HFFc6 (cell line): ENCODE measurements at places on chromosomes 1 and 21. TPM values are rescaled to one million over a fixed set of nuclear protein-coding genes. Genes with fewer than 3 reads are reported as not detected.

HMGCL gene
- 21.1 to 25.4 TPM (median 22.9 TPM) in 3 replicates for total RNA-seq

RGS8 gene
- total RNA-seq: not detected in 3 replicates

CFAP107 gene
- total RNA-seq: not detected in 3 replicates

GBP6 gene
- not detected in 3 replicates for total RNA-seq

EPHX1 gene
- total RNA-seq: 31.8 to 36.4 TPM (median 36.3 TPM) in 3 replicates

REN gene
- 0.18 and 0.34 TPM in 2 replicates for total RNA-seq

CELA3B gene
- total RNA-seq: not detected in 3 replicates

RHCE gene
- total RNA-seq: 0.24 to 1.2 TPM (median 0.37 TPM) in 3 replicates

COG2 gene
- 19.2 to 21.3 TPM (median 19.9 TPM) in 3 replicates for total RNA-seq

DNA sequence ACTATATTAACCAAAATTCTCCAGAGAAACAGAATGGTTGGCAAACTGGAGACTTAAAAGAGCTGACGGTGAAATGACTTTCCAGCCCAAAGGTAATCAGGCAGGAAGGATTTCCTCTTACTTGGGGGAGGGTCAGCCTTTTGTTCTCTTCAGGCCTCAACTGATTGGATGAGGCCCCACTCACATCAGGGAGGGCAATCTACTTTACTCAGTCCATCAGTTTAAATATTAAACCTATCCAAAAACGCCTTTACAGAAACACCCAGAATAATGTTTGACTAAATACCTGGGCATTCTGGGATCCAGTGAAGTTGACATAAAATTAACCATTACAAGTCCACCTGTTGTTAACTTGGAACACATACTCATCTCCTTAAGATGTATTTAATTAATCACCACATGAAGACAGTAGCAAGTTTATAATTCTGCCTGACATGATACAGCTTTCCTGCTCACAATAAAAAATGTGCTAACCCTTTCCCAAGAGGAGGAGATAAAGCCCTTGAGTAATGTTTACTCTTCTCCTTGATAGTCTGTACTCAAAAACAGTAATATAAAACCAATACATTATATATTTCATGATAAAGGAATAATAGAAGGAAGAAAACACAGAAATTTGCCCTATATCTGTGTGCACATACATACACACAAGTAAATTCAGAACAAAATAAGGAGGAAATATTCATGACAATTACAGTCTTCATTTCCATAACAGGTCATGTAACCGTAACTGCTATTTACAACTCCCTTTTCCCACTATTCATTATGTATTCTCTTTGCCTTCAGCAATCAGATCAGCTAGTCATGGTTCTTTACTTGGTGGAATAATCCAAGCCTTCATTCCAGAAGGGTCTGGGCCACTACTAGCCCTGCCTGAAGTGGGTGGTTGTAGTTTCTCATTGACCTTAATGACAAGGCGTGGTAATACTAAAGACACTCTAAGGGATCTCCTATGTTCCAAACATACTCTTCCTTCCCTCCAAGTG, 107.5 kb upstream of the RUNX1 start:
- no peak for DNase-seq
- H3K4me1 ChIP-seq: peaks cover 23% of the 10 kb centered on the region
- peaks cover 18% of the 10 kb centered on the region for H3K36me3 ChIP-seq

DNA sequence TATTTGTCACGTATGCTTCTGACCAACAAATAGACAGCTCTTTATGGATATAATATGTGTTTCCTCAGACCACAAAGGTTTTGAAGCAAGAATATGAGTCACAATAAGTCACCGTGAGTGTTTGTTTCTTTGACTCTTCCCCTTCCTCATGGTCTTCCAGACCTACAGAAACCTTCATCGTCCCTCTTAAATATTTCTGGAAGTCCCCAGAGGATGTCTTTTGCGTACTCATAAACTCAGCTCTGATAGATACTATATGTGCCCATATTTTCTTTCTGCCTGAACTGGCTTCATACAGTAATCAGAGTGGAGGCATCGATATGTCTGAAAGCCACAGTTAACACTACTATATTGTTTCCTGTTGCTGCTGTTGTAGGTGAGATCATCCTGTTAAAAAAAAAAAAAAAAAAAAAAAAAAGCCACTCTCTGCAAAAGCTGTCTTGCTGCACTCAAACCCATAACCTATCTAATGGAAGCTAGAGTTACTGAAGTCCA, 38.4 kb downstream of the ADAMTS1 start:
- peak; percentile 40 for DNase-seq
- no peak overlapping the region for H3K27ac ChIP-seq
- H3K36me3 ChIP-seq: no peaks in the 10 kb centered on the region
- peaks cover 47% of the 10 kb centered on the region for H3K4me1 ChIP-seq
- H3K27me3 ChIP-seq: no peaks in the 10 kb centered on the region; the same call in 1 of the 2 replicates
- H3K4me3 ChIP-seq: peak overlapping the region; percentile 44

- DNase-seq: no peak
- no peak overlapping the region for H3K27ac ChIP-seq
- H3K36me3 ChIP-seq: no peaks in the 10 kb centered on the region
- H3K4me1 ChIP-seq: peaks cover 39% of the 10 kb centered on the region
- no peak overlapping the region for H3K4me3 ChIP-seq
Measured at GRCh38 chr1:14937288-14937949, 216.1 kb upstream of the TMEM51 start.

- no peak for DNase-seq
- no peaks in the 10 kb centered on the region for H3K4me1 ChIP-seq
- no peak overlapping the region for H3K4me3 ChIP-seq
- peaks cover 32% of the 10 kb centered on the region for H3K36me3 ChIP-seq
Measured at GRCh38 chr1:156945881-156946661, 25.6 kb downstream of the LRRC71 start.

GRCh38 chr1:28190996-28191645, 14.6 kb upstream of the PTAFR start:
- peak overlapping the region; percentile 46 for H3K27ac ChIP-seq
- DNase-seq: no peak
- peaks cover 12% of the 10 kb centered on the region for H3K4me1 ChIP-seq
- peaks cover 2% of the 10 kb centered on the region for H3K27me3 ChIP-seq
- no peak overlapping the region for H3K4me3 ChIP-seq

GRCh38 chr1:46491443-46492268, 2.0 kb downstream of the DMBX1 start:
- H3K36me3 ChIP-seq: no peaks in the 10 kb centered on the region
- no peak for DNase-seq
- no peak overlapping the region for H3K27ac ChIP-seq
- H3K4me1 ChIP-seq: peaks cover 6% of the 10 kb centered on the region

GRCh38 chr1:116026631-116027030, 50.3 kb downstream of the SLC22A15 start:
- no peak overlapping the region for H3K4me3 ChIP-seq
- no peak overlapping the region for H3K27ac ChIP-seq
- no peaks in the 10 kb centered on the region for H3K36me3 ChIP-seq
- no peaks in the 10 kb centered on the region for H3K4me1 ChIP-seq
- no peaks in the 10 kb centered on the region for H3K27me3 ChIP-seq

GRCh38 chr1:182897696-182898095, 55.3 kb downstream of the SHCBP1L start:
- no peak overlapping the region for H3K4me3 ChIP-seq
- no peaks in the 10 kb centered on the region for H3K4me1 ChIP-seq
- no peaks in the 10 kb centered on the region; the same call in 1 of the 2 replicates for H3K36me3 ChIP-seq
- DNase-seq: no peak
- H3K27me3 ChIP-seq: no peaks in the 10 kb centered on the region

- H3K4me3 ChIP-seq: no peak overlapping the region
- no peaks in the 10 kb centered on the region for H3K4me1 ChIP-seq
- no peak for DNase-seq
- H3K27me3 ChIP-seq: peaks cover 9% of the 10 kb centered on the region
Measured at GRCh38 chr1:30195424-30196134, 527.8 kb downstream of the MATN1 start.

- no peaks in the 10 kb centered on the region for H3K27me3 ChIP-seq
- no peak for DNase-seq
- no peak overlapping the region for H3K4me3 ChIP-seq
Measured at GRCh38 chr1:79531790-79532189, 525.3 kb upstream of the ADGRL4 start.

GRCh38 chr1:15100121-15100879, 53.2 kb upstream of the TMEM51 start:
- H3K36me3 ChIP-seq: no peaks in the 10 kb centered on the region
- no peaks in the 10 kb centered on the region for H3K4me1 ChIP-seq
- H3K4me3 ChIP-seq: no peak overlapping the region
- no peak overlapping the region for H3K27ac ChIP-seq
- H3K27me3 ChIP-seq: peaks cover 14% of the 10 kb centered on the region

DNA sequence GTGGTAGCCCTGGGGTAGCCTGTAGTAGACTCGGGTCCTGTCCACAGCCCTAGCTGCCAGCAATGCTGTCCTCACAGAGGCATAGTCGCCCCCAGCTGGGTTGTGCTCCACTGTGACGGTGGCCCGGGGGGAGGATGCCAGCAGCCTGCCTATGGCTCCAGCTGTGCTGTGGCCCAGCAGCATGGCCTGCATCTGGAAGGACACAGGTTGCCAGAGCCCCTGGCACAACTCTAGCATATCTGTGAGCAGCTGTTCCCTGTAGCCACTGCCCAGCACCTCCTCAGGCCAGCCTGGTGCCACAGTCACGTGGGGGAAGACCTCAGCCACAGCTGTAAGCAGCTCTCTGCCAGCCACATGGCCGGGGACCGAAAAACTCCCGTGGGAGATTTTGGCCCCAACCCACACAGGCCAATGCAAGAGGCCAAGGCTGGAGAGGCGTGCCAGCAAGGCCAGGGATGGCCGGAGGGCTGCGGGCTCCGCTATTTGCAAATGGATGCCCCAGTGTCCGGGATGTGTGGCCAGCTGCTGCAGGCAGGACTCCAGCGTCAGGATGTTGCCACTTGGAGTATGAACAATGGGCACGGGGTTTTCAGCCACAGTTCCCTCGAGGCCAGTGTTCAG, 13.9 kb downstream of the FAM151A start:
- H3K36me3 ChIP-seq: no peaks in the 10 kb centered on the region
- H3K27ac ChIP-seq: no peak overlapping the region
- no peak for DNase-seq
- peaks cover 6% of the 10 kb centered on the region; the same call in 1 of the 2 replicates for H3K4me1 ChIP-seq

- H3K27me3 ChIP-seq: no peaks in the 10 kb centered on the region; the same call in 1 of the 2 replicates
- H3K4me1 ChIP-seq: no peaks in the 10 kb centered on the region
- no peak for DNase-seq
- no peak overlapping the region for H3K27ac ChIP-seq
- peaks cover 5% of the 10 kb centered on the region; the same call in 1 of the 2 replicates for H3K36me3 ChIP-seq
Measured at GRCh38 chr21:42663860-42664535, 10.6 kb downstream of the PDE9A start.

- no peak for DNase-seq
- H3K4me3 ChIP-seq: no peak overlapping the region
- H3K36me3 ChIP-seq: no peaks in the 10 kb centered on the region
- H3K4me1 ChIP-seq: no peaks in the 10 kb centered on the region
Measured at GRCh38 chr21:42161401-42161955, 57.5 kb upstream of the ABCG1 start.

DNA sequence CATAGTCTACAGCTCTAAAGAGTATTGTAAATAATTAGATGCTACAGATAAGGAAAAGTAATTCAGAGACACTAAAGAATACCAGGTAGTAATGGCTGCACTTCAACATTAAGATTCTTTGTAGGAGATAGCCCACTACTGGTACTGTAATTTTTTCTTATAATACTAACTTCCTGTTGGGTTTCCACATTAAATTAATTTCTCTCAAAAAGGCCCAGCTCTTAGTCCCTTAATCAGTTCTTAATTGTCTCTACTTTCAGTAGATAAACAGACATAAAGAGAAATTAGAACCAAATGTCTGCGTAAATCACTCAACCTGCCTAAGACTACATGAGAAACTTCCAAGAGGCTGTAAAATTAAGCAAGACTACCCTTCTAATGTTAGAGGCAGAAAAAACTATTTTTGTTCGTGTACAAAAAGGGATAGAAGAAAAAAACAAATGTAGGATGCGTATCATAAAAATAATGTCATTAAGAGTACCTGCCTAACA, 83.4 kb downstream of the NOTCH2 start:
- peaks cover 47% of the 10 kb centered on the region for H3K4me1 ChIP-seq
- no peak overlapping the region for H3K4me3 ChIP-seq
- no peaks in the 10 kb centered on the region for H3K27me3 ChIP-seq
